ENCODE measurements at places on chromosomes 16 and 17.

DNA sequence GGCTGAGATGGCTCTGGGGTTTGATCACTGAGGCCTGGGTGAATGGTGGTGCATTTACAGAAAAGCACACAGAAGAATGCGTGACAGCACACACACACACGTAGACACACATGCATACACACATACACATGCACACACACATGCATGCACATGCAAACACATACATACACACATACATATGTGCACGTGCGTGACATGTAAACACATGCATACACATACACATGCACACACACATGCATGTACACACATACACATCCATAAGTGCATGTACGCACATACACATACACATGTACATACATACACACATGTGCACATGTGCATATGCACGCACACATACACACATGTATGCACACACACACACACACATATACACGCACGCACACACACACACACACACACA, 108.4 kb downstream of the AIPL1 start:
- DNase-seq: no peak

GRCh38 chr17:48625495-48626244, 488 bp downstream of the HOXB9 start:
- DNase-seq: no peak

DNA sequence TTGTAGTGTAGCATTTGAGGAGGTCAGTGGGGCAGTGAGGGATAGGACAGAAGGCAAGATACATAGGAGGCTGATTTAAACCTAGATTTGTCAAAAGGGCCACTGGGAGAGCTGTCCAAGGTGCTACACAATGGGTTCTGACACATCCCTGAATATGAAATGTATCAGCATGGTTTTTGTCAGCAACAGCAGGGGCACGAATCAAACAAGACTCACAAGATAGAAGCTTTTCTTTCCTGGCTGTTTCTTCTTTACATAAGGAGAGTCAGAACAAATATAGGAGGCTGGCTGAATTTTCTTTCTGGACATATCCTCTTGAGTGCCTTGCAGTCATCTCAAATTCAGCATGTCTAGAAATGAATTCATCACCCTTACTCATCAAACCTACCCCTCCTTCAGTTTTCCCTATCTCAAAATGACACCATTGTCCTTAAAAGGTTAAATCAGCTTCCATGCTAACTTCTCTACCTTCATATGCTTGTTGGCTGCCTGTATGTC, 130.5 kb downstream of the NPIPB5 start:
- no peak for DNase-seq

DNA sequence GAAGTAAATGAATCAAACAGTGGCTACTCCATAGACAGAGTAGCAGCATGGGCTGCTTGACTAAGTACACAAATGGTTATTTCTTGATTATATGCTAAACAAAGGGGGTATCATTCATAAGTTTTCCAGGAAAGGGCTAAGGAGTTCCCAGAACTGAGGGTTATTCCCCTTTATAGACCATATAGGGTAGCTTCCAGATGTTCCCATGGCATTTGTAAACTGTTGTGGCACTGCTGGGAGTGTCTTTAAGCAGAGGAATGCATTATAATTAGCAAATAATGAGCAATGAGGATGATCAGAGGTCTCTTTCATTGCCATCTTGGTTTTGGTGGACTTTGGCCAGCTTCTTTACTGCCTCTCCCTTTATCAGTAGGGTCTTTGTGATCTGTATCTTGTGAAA, 105.1 kb downstream of the CDH11 start:
- no peak for DNase-seq

GRCh38 chr17:34581446-34582184, 2.2 kb downstream of the TMEM132E start:
- peak; percentile 21 for DNase-seq

DNA sequence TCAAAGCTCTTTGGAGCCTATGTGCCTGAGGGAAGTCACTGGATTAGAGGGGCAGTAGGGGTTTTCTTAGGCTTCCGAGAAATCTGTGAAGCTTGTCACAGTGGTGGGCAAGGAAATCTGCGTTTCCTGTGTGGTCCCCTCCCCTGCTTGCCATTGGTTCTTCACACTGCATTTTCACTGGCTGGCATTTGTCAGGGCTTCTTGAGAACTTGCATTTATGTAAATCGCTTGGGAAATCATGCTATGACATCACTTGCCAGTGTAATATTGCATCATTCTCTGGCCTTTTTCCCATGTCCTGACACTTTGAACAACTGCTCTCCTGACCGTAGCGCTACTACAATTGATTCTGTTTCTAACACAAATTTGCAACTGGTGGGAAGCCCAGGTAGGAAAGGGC, 1.8 kb downstream of the CACNG3 start:
- no peak for DNase-seq

Data from femur (tissue), 1 donor.